ENCODE measurements at places on chromosomes 4 and X.

DNA sequence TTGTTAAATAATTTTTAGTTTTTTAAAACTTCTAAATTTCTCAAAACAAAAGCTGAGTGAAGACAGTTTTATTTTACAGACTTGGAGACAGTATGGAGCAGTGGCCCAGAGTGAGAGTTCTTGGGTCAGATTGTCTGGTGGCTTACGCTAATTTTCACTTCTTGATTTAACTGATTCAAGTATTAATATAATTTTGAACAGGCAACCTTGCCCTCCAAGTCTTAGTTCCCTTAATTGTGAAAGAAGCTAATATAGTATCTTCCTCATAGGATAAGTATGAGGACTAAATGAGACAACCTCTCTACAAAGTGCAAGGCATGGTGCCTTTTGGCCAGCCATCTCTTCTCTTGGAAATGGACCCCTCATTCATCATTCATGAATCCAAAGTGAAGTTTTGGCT lies 25.4 kb downstream of the ATP7A start:
- DNase-seq: no peak

GRCh38 chrX:110210417-110211139 lies 107.3 kb downstream of the AMMECR1 start:
- no peak for DNase-seq

GRCh38 chr4:10212400-10212799 lies 95.8 kb upstream of the WDR1 start:
- DNase-seq: no peak

DNA sequence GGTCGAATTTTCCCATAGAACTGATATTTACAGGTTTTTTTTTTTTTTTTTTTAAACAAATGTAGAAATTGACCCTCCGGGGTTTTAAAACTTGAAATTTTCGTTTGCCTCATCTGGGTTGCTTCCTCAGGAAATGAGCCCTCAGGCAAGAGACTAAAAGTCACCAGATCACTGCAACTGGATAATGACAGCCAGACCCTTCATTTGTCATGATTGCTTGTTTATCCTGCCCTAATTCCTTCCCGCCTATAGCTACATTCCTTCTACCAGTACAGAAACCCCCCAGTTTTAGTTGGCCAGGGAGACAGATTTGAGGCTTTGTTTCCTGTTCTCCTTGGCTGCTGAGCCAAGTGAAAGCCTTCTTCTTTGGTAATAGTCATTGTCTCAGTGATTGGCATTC lies 44.0 kb upstream of the IGFBP7 start:
- no peak for DNase-seq

DNA sequence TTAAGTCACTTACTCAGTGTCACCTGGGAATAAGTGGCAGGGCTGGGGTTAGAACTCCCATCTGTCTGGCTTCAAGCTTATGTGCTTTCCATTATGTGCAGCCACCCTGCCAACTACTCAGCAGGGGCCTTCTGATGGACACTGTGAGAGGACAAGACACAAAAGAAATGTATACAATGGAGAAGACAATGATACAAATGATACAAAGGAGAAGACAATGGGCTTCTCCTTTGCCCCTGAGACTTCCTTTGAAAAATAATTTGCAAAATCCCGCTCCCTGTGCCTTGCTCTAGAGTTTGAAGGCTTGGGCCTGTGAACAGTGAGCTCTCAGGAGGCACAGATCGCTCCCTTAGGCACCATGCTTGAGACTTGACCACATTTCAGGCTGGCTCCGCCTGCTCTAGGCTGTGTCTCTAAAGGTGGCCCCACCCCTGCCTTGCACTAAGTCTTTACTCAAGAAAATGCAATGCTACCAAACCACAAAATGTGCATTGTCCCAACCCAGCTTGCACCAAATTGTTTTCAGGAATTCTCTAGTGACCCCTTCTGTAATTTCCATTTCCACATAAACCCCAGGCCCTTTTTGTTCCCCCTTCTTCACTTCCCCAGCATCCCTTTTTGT lies 27.1 kb upstream of the STX18 start:
- DNase-seq: no peak

GRCh38 chr4:147709999-147710398 lies 21.9 kb upstream of the ARHGAP10 start:
- DNase-seq: no peak

GRCh38 chrX:10833299-10834169 lies 213.1 kb upstream of the MID1 start:
- DNase-seq: no peak

DNA sequence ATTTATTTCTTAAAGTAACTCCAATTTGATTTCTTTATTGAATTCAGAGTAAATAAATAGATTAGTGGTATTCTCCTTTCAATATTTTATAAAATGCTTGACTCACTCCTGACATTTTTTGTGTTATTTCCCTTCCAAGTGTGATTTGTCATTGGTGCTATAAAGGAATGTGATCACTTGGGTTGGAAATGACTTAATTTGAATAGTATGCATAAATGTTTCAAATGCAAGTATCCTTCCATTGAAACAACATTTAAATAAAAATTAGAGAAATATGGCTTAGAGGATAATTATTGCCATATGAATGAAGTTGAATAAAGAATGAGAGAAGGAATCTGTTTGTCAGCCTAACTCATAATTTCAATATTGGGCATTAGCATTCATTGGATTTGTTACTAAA lies 182.7 kb downstream of the PABPC4L start:
- no peak for DNase-seq

DNA sequence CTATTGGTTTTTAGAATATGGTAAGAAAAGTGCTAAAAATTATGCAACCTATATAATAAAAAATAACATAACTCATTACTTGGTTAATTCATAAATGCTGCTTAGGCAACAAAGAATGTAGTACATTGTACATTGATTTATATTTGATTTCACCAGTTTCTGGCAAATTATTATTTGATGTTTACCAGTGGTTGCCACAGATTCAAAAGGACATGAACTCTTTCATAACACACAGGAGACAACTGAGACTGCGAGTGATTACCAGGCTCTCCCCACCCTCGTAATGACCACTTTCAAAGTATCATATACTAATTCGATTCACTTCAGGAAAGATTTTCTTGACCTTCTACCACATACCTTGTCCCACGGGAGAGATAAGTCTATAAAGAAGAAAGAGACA lies 158.5 kb downstream of the NR3C2 start:
- no peak for DNase-seq

DNA sequence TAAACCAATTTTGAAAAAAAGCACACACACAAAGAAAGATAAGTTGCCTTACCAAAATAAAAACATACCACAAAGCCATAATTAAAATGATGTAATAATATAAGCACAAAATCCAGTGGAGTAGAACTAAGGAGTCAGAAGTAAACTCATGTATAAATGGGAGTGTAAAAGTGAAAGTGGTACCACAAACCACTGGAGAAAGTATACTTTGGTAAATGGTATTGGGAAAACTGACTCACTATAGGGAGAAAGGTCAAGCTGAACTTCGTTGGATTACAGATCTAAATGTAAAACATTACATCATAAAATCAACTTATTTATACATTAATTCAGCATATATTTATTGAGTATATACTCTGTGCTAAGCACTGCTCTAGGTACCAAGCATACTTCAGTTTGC lies 46.3 kb upstream of the HHIP start:
- DNase-seq: no peak

All from GDM1 (cell line).